Stimulated activated CD8-positive, alpha-beta memory T cell treated with anti-CD3 and anti-CD28 coated beads, Interleukin-4, amount 100 ng/mL, for 4 hours (primary cell): ENCODE measurements at places on chromosomes 1 and 21.

- DNase-seq = no peak
These were observed 29.4 kb downstream of the CCN1 start for GRCh38 chr1:85609976-85610375.

DNA sequence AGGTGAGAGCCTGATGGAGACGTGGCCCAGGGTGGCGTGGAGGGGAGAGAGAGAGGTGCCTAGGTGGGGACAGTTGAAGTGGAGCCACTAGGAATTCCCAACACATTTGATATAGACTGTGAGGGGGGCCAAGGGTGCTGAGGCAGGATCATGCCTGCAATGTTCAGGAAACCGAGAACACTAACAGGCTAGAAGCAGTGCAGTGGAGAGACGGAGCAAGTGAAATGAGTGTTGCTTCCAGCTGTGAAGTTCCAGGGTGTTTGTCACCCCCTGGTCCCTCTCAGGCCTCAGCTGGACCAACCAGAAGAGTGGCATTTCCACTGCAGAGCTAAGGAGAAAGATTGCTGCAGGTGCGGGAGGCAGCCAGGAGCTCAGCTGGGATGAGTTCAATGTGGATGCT, 127.1 kb downstream of the RIPK4 start:
- no peak for DNase-seq

DNA sequence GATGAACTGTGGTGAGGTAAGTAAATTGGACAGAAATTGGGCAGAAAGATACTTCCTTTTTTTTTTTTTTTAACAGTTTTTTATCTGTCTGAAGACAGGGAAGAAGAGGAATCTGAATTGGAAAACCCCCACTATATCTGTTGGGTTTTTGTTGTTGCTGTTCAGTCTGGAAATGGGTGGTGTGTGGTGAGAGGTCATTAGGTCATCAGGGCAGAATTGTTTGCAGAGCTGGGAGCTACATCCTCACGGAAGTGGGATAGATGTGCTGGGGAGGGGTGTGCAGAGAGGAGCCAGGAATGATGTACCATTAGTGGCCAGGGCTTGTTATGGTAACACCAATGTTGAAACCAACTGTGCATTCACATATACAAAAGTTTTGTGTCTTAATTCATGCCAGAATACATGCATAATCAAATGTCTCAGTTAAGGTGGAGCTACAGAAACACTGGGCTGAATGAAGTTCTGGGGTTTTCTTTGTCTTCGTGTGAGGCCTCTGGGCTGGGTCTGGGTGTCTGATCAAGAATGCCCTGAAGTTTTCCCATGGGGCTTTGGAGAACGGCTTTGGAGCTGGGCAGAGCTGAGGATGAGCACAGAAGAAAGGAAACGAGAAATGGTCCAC, 12.4 kb downstream of the USP25 start:
- DNase-seq = no peak

DNA sequence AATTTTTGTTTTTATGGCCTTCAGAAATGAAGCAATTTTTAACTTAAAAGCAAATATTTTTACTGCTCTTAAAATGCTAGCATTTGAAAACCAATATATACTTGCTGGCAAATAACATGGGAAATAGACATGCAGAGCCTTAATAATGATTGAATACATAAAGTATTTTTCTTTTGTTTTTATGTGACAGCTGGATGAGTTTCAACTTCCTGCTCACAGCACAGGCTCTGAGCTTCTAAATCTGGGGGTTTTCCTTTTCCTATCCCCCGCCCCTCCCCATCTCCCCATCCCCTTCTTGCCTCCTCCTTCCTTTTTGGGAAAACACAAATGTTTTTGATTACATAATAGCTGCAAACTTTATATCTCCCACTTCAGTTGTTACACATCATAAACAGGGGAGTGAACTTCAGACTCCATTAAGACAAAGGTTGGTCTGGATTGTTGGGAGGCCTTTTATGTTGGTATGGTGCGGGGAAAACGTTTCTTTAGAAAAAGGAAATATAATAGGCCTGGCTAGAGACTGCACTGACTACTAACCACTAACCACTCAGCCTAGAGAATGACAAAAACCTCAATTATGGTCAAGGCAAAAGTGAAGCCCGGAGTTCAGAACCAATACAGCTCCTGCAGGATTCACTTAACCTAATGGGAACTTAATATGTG, 116.1 kb upstream of the GORAB start:
- DNase-seq = no peak

DNA sequence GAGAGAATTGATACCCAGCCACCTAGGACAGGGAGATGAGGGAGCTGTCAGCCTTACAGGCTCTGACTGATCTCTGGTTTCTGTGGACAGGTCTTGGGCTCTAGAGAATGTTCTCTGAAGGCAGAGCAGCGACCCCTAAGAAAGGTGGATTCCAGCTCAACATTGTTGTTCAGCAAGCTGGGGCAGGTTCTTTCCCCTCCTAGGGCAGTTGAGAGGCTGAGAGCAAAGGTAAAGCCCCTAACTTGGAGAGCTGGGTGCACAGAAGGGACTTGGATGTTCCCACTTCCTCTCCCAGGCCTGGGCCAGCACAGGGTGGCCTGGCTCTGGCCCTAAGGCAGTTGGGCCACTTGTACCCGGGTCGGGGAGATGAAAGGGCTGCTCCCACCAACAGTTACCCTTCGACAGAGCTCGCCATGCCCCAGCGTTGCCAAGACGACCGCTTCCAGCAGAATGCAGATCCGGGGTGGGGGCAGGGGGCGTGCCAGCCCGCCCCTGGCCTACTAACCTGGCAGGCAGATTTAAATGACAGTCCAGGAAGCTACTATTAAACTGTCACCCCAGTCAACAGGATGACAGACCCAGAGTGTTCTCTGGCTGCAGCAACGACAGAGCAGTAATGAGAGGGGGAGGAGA, 31.6 kb downstream of the LRP8 start:
- DNase-seq = no peak

DNA sequence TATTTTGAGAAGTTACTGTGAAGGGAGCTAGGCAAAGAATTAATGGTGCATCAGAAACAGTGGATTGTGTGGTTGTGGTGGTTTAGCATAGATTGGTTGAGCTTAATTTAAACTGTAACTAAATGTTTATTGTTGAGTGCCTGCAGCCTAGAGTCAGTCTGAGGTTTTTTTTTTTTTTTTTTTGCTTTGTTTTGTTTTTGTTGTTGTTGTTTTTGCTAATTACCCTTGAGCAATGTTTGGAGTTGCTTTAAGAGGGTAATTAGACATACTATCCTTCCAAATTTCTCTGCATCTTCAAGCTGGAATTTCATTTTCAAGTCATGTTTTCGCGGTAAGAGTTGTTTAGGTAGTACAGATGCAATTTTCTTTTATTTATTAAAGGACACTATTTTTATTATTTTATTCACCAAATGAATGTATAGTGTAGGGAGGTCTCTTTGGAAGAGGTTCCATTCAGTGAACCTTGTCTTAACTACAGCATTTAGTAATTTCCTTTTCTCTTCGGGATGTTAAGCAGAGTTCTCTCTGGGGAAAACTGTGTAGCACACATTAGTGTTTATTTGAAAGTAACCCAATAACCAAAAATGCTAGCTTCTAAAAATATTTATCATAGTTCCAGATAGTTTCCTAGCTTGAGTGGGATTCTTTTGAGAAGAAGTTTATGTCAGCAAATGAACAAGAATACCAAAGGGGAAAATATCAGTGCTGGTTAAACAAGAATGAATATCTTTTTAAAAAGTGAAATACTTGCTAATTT, 82.3 kb downstream of the CLIC4 start:
- no peak for DNase-seq

DNA sequence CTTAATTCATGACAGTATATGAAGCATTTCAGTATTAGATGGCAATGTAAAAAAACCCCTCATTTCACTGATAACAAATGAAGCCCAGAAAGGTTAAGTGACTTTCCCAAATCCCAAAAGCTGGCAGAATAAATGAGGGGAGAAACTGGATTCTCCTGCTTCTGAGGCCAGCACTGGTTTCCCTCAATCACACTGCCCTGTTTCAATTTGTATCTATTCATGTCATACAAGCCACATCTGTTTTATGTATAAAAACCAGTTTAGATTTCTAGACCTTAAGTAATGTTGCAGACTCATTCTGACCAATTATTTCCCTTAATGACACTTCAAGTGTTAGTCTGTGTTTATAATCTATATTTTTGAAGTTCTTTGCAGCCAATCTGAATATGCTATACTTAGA, 16.8 kb downstream of the PLPPR4 start:
- DNase-seq = no peak

DNA sequence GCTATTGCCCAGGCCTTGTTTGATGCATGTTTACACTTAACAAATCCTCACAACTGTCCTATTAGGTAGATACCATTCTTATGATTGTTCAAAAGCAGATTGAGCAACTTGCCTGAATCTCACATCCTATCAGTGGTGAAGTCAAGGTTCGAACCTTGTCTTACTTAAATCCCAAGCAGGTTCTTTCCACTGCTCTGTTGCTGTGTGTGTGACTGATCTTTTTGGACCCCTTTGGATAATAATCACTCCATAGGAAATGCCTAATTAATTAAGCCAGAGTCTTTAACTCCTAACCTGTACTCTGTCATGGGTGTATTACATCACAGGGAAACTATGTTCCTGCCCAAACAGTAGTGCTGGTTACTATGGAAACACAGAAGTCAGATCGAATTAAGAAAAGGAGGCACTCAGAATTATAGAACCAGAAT, 84.2 kb downstream of the SPATA46 start:
- DNase-seq = no peak

- no peak for DNase-seq
These were observed 100.1 kb downstream of the BRINP2 start for GRCh38 chr1:177270863-177271262.

DNA sequence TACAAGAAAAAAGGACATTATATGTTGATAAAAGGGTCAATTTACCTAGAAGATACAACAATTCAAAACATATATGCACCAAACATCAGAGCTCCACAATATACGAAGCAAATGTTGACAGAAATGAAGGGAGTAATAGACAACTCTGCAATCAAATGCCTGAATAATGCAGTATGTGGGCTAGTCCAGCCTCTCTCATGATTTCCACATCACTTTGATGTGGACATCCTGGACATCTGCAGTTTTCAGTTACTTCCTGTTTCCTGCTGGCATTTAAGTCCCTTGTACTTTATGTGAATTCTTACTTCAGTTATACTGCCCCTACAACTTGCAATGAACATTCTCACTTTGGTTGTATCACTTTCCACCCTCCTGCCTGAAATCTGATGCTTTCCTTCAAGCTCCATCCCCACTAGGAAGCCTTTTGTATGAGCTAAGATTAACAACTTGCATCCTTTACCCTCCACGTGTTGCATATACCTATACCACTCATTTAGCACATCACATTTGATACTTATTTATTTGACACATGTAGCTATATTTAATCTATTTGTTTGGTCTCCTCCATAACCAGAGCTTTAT, 36.7 kb downstream of the DISC1 start:
- DNase-seq = no peak
